Small intestine (tissue), 16 donors: ENCODE measurements at places on chromosomes 11 and 22. TPM values are rescaled to one million over a fixed set of nuclear protein-coding genes. Genes with fewer than 3 reads are reported as not detected.

DNA sequence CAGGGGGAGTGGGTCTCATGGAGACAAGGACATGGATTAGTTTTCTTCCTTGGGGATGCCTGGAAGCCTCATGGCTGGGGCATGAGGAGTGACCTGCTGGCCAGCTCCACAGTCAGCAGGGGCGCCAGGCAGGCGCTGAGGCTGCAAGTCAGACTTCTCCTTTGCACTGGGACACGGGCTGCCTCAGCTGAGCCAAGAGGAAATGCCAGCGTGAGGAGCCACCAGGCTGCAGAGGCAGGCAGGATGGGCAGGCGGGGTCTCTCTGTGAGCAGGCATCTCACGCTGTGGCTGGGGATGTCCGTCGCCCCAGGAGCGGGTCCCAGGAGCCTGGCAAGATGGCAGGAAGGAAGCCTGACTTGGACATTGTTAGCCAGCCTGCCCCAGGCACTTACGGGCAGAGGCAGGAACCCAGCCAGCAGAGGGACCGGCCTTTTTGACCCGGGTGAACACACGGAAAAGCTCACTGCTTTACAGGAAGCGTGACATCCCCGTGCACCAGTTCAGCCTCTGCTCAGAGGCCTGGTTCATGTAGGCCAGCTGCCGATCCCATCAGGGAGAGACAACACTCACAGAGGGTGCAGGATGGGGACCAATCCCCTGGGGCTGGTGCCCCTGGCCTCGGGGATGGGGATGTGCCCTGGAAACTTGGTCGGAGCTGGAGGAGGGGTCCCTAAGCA lies 10.2 kb downstream of the GNB1L start:
- no peak overlapping the region for H3K4me3 ChIP-seq
- H3K27ac ChIP-seq = no peak overlapping the region
- H3K4me1 ChIP-seq = no peaks in the 10 kb centered on the region
- H3K36me3 ChIP-seq = peaks cover 26% of the 10 kb centered on the region

GRCh38 chr11:134519788-134520187 lies 107.7 kb upstream of the B3GAT1 start:
- no peaks in the 10 kb centered on the region for H3K4me1 ChIP-seq
- H3K27ac ChIP-seq = no peak overlapping the region
- H3K27me3 ChIP-seq = no peaks in the 10 kb centered on the region
- no peak overlapping the region for H3K4me3 ChIP-seq
- DNase-seq = no peak

DNA sequence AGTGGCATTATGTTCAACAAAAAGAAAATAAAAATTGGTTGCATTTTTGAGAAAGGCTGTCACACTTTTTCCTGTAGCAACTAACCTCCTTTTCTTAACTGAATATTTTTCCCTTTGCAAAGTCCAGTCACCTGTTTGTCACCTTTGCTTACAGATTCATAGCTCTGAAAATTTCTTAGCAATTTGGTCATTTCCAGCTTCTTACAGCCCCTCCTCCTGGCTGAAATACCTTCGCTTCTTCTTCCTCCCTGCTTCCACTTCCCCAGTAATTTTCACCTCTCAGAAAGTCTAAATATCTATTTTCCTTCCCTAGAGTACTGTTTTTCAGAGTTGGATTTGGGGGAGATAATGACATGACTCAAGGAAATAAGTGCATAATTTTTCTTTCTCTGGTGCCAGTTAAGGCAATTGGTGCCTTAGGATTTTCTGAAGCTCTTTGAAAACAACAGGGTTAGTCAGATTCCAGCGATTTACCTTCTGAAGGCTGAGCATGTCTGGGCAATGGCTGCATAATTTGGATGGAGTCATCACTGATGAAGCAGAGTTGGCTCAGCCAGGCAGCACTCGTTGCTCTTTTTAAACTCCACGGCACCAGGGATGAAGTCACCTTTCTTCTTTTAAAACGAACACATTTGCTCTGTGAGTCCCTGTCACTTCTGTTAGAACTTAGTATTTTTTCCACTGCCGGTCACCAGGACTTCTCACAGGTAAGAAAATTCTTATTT lies 62.1 kb upstream of the AMOTL1 start:
- H3K27me3 ChIP-seq = no peaks in the 10 kb centered on the region
- H3K4me1 ChIP-seq = no peaks in the 10 kb centered on the region
- no peak for DNase-seq

Gene MOGAT2
- polyA plus RNA-seq = 155 TPM

Gene CARD18
- not detected for polyA plus RNA-seq

GRCh38 chr22:26822313-26822712 lies 164.9 kb downstream of the MIAT start:
- H3K27me3 ChIP-seq = no peaks in the 10 kb centered on the region
- H3K4me1 ChIP-seq = no peaks in the 10 kb centered on the region
- no peaks in the 10 kb centered on the region for H3K36me3 ChIP-seq
- H3K4me3 ChIP-seq = no peak overlapping the region

DNA sequence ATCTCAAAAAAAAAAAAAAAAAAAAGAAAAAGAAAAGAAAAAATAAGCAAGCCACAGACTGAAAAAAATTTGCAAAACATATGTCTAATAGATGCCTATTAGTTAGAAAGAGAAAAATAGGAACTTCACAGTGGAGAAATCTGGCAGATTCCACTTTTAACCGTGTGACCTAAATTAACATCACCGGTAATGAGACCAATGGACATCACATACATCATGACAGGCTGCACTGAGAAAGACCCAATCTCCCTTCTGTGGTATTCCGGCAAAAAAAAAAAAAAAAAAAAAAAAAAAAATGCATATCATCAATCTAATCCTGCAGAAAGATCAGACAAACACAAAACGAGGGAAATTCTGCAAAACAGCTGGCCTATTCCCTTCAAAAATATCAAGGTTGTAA lies 46.7 kb upstream of the CECR2 start:
- H3K36me3 ChIP-seq = no peaks in the 10 kb centered on the region
- DNase-seq = no peak
- no peak overlapping the region for H3K4me3 ChIP-seq
- no peaks in the 10 kb centered on the region for H3K4me1 ChIP-seq
- H3K27me3 ChIP-seq = no peaks in the 10 kb centered on the region

Gene ART1
- polyA plus RNA-seq = not detected

Gene KRTAP5-1
- polyA plus RNA-seq = not detected

GRCh38 chr22:36612458-36612857 lies 83.5 kb upstream of the EIF3D start:
- H3K27ac ChIP-seq = no peak overlapping the region
- H3K36me3 ChIP-seq = no peaks in the 10 kb centered on the region
- H3K4me1 ChIP-seq = no peaks in the 10 kb centered on the region

GRCh38 chr11:119797123-119797611 lies 68.2 kb upstream of the NECTIN1 start:
- H3K36me3 ChIP-seq = no peaks in the 10 kb centered on the region
- DNase-seq = peak; percentile 28
- H3K4me3 ChIP-seq = no peak overlapping the region
- H3K4me1 ChIP-seq = no peaks in the 10 kb centered on the region
- H3K27ac ChIP-seq = no peak overlapping the region

DNA sequence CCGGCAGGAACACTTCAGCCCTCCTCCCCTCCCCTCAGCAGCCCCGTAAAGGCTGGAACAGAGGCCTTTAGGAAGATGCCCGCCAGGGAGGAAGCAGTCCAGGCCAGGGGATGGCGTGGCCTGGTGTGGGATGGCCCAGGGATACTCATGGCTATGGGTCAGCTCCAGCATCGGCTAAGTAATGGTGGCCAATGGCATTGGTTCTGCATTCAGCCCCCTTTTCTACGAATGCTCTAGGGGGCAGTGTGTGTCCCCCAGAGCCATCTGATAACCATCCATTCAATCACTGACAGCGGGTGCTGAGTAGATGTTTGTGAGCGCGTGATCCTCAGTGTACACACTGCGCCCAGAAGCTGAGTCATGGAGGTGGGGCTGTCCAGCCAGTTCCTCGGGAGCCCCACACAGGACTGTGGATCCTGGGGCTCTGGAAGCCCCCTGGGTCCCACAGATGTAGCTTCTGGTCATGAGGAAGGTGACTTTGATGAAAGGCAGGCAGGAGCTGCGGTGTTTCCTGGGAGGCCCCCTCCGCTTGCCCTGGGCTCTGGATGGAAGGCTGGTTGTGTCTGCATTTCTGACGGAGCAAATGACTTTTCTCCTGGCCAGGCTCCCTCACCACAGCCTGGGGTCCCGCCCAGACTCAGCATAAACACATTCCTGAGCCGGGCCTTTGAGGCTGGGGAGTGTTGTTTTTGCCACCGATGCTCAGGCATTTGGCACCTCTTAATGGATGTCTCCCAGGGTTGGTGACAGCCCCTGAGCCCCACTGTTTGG lies 46.5 kb downstream of the FBLN1 start:
- H3K36me3 ChIP-seq = no peaks in the 10 kb centered on the region
- H3K4me1 ChIP-seq = peaks cover 7% of the 10 kb centered on the region

DNA sequence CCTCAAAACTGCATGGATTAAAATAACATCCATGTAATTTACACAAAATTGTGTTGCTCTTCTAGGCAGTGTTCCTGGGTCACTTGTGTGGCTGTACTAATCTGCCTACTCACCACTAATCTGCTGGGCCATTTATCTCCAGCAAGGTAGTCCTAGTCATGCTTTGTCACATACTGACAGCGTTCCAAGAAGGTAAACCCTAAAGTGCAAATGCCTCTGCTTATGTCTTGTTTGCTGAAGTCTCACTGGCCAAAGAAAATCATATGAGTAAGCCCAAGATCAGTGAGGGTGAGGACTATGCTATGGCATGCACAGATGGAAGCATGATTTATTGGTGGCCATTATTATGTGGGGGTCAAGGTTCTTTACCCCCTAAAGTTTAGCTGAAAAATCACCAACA lies 630.2 kb upstream of the LUZP2 start:
- no peaks in the 10 kb centered on the region for H3K36me3 ChIP-seq
- no peak overlapping the region for H3K27ac ChIP-seq
- H3K4me3 ChIP-seq = no peak overlapping the region

DNA sequence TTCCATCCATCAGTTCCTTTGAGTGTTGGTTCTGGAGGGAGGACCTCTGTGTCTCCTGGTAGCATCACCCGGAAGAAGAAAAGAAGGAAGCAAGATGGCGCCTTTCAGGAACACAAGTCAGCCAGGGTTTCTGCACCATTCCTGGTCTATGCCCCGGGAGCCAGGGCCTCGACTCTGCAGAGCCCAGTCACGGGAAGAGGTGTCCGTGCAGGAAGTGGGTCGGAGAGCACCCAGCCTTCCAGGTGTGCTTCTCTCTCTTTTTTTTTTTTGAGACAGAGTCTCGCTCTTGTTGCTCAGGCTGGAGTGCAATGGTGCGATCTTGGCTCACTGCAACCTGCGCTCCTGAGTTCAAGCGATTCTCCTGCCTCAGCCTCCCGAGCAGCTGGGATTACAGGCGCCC lies 21.2 kb downstream of the MRPL21 start:
- no peak overlapping the region for H3K27ac ChIP-seq
- H3K27me3 ChIP-seq = no peaks in the 10 kb centered on the region

Gene ESAM
- polyA plus RNA-seq = 0.67 TPM

- H3K4me1 ChIP-seq = no peaks in the 10 kb centered on the region
- H3K27me3 ChIP-seq = no peaks in the 10 kb centered on the region
- DNase-seq = no peak
- no peak overlapping the region for H3K27ac ChIP-seq
These were observed 472.3 kb upstream of the ARHGAP42 start for GRCh38 chr11:100214791-100215190.

DNA sequence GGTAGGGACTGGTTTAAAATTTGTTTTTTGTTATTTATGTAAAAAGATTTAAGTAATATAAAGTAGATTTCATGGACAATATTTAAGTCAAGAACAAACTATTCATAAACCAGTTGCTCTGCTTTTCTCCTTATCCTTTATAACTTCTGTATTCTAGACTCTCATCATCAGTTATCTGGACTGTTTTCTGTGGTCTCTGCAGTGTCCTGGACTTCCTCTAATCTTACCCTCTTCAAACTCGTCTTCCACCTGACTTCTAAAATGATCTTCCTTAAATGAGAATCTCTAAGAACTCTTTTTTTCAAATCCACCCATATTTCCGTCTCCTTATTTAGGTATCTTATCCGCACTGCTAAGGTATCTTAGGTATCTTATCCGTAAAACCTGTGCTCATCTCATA lies 8.1 kb downstream of the RRM1 start:
- peaks cover 23% of the 10 kb centered on the region for H3K36me3 ChIP-seq
- no peaks in the 10 kb centered on the region for H3K4me1 ChIP-seq
- DNase-seq = no peak
- H3K4me3 ChIP-seq = no peak overlapping the region
- no peak overlapping the region for H3K27ac ChIP-seq

Gene GP1BB
- polyA plus RNA-seq = 0.67 TPM

GRCh38 chr11:92707665-92708064 lies 261.8 kb upstream of the MTNR1B start:
- no peaks in the 10 kb centered on the region for H3K36me3 ChIP-seq
- H3K4me1 ChIP-seq = no peaks in the 10 kb centered on the region
- no peak for DNase-seq
- H3K27me3 ChIP-seq = no peaks in the 10 kb centered on the region
- no peak overlapping the region for H3K27ac ChIP-seq

DNA sequence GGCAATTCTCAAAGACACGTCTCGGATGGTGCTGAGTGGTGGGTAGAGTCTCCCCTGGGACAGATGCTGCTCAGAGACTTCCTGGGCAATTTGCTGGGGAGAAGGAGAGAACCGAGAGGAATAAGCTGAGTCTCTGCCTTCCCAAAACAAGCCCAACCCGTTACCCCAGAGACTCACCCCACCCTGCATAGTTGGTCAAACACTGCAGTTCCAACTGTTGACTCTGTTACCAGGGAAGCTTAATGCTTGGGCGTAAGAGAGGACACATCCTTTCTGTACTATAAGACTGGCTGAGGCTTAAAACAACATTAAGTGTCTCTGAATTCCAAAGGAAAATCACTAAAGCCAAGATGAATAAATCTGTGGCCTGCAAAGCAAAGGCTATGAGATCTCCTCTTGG lies 68.1 kb downstream of the CCDC81 start:
- no peak for DNase-seq
- H3K36me3 ChIP-seq = no peaks in the 10 kb centered on the region
- H3K4me1 ChIP-seq = no peaks in the 10 kb centered on the region
- H3K4me3 ChIP-seq = no peak overlapping the region
